Suppressor macrophage (primary cell): ENCODE measurements at places on chromosomes 3 and 15.

- DNase-seq, result no peak
Observed at GRCh38 chr15:84761607-84762131, 13.3 kb downstream of the ZNF592 start.

GRCh38 chr3:89107461-89108290, at the start of gene EPHA3:
TSS of gene EPHA3 (plus strand) at chr3:89107621. CDS start at chr3:89107749, 128 bp downstream.
- DNase-seq, result peak; percentile 27

GRCh38 chr15:41511899-41512369, 1.7 kb downstream of the LTK start:
- peak; percentile 14 for DNase-seq

GRCh38 chr3:62241279-62241678, 132.1 kb downstream of the FEZF2 start:
- no peak for DNase-seq

DNA sequence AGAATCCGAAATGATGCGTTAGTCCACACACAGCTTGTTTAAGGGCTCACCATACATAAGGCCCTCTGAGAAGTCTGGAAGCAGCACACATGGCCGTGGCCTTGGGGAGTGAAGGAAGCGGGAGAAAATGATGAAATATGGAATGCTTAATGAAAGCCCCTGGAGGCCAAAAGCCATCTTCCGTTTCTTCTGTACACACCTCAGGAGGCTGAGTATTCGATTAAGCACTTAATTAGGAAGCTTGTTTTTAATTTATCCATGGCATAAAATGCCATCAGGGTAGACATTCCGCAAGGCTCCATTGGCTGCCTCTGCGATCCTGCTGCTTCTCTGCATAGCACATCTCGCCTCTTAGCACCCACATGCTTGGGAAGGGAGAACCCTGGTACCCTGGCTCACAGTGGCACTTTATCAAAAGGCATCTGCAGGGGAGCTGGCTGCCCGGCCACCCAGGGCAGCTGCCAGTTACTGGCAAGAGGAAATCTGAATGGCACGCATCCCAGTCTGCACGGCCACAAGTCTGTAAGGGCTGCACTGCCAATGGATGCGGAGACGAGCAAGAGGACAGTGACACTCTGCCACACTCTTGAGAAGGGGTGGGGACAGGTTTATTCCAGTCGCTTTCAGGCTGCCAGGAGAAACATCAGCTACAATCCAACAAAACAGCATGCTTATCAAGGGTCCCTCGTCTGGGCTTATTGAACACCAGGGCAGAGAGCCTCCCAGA, 356.2 kb downstream of the OCA2 start:
- no peak for DNase-seq

- no peak for DNase-seq
Observed at GRCh38 chr3:43043071-43043766, 62.7 kb downstream of the POMGNT2 start.

DNA sequence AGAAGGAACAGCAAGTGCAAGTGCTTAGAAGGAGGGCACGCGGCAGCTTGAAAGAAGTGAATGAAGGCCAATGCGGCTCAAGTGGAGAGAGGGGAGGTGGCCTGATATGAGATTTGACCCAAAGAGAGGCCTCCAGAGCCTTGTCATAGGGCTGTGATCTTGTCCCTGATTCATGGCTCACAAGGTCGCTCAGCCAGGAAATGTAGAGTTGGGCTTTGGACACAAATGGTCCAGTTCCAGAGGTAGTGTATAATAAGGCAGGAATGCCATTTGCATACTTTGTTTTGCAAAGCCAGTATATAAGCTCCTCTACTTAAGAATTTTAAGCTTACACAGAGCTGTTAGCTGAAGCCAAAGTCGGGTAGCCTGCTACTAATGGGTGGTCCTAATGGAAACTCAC, 33.7 kb downstream of the HGD start:
- DNase-seq, result no peak

GRCh38 chr3:47803480-47804025, 615 bp downstream of the DHX30 start:
- no peak for DNase-seq

DNA sequence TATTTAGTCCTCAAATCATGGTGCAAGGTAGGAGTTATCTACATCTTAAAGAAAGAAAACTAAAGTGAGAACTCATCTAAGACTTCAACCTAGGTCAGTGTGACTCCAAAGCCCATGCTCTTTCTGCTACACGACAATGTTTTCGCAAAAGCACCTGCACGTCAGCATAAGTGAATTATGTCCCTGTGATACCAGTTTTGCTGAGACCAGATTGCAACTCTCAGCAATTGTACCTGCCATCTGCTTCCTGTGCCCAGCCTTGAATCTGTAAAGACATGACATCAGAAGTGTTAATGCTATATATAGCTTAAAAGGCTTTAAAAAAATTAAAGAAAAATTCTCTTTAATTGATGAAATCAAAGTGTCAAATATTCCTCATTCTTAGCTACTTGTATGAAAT, 43.4 kb downstream of the RETNLB start:
- DNase-seq, result no peak

- DNase-seq, result no peak
Observed at GRCh38 chr3:87625876-87626275, 349.5 kb upstream of the POU1F1 start.

DNA sequence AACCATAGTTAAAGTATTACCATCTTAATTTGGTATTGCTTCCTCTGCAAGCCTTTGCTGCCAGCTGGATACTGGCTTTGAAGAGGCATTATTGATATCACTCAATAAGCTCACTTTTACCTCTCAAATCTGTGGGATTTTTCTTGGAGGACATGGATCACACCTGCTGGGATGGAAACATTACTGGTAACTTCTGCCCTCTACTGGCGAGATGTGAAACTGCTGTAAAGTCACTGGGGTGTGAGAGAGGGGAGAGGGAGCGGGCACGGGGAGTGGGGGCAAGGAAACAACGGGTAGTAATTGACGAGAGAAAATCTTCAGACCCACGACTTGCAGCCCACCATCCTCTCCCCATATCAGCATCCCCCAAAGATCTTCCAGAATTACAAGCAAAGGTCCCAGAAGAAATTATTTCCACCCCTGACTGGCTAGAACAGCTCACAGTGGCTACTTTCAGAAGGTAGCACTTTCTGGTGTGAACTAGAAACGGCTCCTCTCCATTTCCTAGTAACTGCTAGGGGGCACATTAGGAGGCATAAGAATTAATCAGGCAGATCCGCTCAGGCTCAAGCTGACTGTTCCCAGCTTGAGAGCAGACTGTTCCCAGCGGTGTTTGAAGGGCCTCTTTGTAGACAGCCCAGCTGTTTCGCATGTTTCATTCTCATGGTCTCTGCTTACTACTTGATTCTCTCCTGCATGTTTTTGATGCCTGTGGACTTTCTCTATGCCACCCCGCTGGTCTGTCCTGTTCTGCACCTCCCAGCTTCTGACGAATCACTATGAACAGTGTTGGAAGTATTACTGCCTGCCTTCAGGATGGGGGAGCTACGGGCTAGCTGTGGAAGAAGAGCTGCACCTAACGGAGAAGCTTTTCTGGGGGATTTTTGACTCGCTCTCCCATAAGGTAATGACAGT, 230.4 kb upstream of the CHRM5 start:
- DNase-seq, result peak; percentile 52

GRCh38 chr3:13066834-13067233, 6.4 kb downstream of the IQSEC1 start:
- DNase-seq, result peak; percentile 44

- DNase-seq, result peak; percentile 59
Observed at GRCh38 chr3:171388527-171388926, 71.7 kb downstream of the TNIK start.

- DNase-seq, result no peak
Observed at GRCh38 chr3:110101361-110101760, 764.0 kb upstream of the DPPA4 start.

GRCh38 chr3:184932777-184933176, 120.8 kb downstream of the VPS8 start:
- no peak for DNase-seq

DNA sequence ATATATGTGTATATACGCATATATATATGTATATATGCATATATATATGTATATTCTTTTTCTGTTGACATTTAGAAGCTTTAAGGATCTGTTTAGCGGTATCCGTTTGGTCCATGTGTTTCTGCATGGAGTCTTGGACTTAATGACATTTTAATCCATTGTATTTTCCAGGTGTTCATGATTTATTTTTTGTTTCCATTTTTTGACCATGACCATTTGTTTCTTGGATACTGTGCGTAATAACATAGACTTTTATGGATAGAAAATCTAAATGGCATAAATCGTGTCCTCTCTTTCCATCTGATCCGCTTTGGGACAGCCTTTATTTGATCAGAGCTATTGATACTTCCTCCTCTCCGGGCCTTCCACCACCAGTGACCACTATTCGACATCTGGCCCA, 19.5 kb downstream of the CRYBG3 start:
- no peak for DNase-seq

GRCh38 chr15:62165104-62165792, at the start of gene C2CD4B:
TSS of gene C2CD4B (minus strand) at chr15:62165285. CDS start at chr15:62164984, 301 bp downstream.
- no peak for DNase-seq

DNA sequence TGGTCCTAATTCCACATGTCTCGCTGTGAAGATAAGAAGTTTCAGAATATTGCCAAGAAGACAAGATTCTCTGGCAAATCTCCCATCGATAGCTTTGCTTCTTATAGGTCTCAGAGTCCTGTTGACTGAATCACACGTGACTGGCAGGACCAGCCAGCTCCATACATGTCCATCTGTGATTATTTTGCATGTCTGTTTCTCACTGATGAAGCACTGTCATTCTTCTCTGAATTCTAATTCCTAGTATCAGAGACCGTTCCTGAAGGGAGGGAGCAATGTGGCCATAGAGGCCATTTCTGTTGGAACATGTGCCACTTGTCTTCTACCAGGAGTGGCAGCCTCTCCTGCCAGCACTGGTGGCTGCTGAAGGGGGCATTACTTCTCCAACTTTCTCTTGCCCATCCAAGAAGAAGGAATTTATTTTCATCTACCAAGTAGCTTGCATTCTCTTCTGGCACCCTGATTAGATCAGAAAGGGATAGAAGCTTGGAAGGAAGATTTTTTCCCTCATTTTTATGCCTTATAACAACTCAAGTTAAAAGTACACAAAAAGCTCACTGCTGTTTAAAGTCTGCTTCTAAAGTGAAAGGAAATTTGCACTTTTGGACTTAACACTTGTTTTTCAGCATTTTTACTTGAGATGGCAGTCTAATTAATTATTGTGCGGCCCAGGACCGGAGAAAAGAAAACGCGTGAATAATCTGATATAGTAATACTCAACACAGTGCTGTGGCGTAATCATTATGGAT, 115.8 kb downstream of the IQCH start:
- no peak for DNase-seq

DNA sequence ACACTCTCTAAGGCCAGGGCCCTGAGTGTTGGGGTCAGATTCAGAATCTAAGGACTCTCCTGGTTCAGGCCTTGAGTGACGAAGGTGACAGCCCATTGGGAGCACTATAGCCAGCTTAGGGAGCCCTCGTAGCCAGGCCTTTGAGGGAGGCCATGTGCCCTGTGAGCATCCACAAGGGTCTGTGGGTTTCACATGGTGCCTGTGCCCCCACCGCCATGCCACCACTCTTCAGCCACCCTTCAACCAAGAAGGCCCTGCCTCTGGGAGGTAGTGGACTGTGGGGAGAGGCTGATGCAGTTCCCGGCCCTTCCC, 37.5 kb downstream of the TSPAN3 start:
- no peak for DNase-seq

- no peak for DNase-seq
Observed at GRCh38 chr15:93562395-93563123, 473.5 kb upstream of the RGMA start.

DNA sequence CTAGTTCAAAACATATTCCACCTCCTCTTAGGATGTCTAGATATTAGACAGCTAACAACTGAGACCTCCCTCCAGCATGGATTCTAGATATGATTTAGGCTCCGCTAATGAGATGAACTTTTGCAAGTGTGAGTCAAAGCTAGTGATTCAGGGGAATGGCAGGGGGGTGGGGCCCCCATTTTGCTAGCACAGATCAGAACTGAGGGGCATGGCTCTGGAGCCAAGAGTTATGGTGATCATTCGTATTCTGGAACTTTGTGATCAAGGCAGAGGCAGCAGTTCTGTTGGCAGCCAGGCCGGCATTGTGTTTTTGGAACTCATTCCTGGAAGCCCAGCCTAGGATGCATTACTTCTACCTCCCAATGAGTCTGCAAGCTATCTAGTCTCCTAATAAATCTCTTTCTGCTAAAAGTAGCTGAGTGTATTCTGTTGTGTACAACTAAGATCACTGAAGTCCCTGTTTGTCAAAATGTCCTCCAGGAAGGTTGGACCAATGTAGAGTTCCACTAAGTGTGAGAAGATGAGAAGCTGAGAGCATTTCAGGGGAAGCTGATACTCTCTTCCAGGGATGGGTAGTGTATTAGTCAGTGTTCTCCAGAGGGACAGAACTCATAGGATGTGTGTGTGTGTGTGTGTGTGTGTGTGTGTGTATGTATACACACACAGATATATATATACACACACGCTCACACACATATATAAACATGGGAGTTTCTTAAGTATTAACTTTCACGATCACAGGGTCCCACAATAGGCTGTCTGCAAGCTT, 312.7 kb downstream of the TLE3 start:
- no peak for DNase-seq

DNA sequence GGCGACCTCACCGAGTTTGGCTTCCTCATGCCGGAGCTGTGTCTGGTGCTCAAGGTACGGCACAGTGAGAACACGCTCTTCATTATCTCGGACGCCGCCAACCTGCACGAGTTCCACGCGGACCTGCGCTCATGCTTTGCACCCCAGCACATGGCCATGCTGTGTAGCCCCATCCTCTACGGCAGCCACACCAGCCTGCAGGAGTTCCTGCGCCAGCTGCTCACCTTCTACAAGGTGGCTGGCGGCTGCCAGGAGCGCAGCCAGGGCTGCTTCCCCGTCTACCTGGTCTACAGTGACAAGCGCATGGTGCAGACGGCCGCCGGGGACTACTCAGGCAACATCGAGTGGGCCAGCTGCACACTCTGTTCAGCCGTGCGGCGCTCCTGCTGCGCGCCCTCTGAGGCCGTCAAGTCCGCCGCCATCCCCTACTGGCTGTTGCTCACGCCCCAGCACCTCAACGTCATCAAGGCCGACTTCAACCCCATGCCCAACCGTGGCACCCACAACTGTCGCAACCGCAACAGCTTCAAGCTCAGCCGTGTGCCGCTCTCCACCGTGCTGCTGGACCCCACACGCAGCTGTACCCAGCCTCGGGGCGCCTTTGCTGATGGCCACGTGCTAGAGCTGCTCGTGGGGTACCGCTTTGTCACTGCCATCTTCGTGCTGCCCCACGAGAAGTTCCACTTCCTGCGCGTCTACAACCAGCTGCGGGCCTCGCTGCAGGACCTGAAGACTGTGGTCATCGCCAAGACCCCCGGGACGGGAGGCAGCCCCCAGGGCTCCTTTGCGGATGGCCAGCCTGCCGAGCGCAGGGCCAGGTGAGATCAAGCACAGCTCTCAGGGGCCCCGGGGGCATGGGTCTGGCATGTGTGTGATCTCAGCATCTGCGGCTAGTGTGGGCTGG, 7.1 kb upstream of the STAB1 start:
- no peak for DNase-seq

DNA sequence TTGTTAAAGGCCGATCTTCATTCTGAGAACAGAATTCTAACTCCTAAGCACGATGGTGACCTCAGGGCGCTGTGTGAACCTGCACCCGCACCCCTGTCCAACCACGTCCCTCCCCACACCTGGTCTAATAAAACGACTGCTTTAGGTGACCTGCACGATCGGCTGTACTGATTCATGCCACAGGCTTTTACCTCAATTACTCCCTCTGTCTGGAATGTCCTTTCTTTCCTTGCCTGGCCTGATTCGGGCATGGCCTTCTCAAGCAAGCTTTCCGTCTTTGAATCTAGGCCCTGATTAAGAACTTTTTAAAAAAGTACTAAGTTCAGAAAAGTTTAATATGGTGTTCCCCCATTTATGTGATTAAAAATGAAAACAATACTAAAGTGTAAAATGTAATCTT, 842 bp upstream of the U2SURP start:
- no peak for DNase-seq
